ENCODE measurements at places on chromosomes 5 and 9.
A peak's percentile ranks its signal among the peaks of the same experiment; 100 is the strongest.

DNA sequence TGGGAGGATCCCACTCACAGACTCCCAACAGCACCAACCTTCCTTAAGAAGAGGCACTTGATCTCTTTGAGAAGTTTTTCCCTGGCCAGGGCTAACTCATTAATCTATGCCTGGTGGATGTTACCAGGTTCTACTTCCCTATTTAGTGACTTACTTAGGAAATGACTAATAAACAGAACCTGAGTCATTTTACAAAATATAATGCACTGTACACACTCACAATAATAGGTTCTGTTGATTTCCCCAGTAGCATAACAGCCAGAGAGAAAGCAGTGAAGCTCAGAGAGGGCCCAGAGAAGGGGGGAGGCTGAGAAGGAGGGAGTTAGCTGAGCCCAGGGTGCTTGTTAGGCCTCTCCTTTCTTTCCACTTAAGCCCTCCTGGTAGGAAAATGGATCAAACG, 27.1 kb downstream of the FRMD3 start:
- DNase-seq: peak; percentile 49

DNA sequence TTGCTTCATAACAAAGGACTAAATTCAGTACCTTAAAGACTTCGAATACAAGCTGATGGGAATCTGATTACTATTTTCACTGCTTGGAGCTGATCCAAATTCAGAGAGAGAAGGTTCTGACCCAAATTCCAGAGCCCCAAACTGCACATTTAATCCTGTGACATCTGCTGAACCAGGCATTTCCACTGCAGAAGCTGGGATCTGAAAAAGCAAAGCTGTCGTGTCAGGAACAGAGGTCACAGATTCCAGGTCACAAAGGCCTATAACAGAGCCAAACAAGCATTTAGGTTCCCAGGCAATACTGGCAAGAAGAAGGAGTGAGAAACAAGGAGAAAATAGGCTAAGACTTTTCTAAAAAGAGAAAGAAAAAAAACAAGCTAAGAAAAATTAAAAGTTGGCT, 105.3 kb downstream of the UBAP2 start:
- no peak for DNase-seq

GRCh38 chr5:27158775-27159174, 120.4 kb upstream of the CDH9 start:
- DNase-seq: no peak

GRCh38 chr5:158235159-158235547, 376.2 kb upstream of the CLINT1 start:
- DNase-seq: no peak

Data from NCI-H1436 treated with DMSO at 0.1 percent for 48 hours (cell line).